ENCODE measurements at places on chromosomes 7 and 10.

DNA sequence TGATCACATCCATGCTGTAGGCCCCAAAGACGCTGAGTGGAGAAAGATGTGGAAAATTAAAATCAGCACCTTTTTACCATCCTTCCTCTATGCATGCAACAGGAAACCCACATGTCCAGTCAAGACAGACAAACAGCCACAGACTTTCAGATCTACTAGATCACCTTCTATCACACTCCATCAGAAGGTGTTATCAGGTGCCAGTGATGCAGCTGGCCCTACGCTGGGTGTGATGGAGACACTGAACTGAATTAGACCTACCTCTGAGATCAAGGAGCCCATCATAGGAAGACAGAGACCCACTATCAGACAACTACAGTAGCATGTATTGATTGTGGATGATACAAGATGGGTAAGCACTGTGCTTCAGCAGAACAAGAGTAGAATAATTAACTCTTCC is 15.5 kb downstream of the CYP3A4 start:
- DNase-seq, result no peak

- DNase-seq, result no peak
Observed at GRCh38 chr10:126670895-126671261, 385 bp upstream of the C10orf90 start.

DNA sequence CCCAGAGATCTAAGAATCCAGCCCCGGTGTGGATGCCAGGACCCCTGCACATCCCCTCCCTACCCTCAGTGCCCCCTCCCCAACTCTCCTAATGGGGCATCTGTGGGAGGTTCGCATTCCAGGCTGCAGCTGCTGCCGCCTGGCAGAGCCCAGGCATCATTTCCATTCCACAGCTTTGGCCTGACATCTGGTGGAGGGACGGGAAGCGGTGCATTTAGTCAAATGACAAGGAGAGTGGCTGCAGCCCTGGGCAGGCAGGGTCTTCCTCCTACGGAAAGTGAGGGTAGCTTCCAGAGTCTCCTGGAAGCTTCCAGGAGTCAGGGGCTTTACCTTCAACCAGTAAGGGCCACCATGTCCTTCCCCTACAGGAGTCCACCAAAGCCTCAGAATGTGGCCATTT is 30.8 kb downstream of the PRLHR start:
- peak; percentile 27 for DNase-seq

GRCh38 chr7:130919316-130920103 is 185.5 kb upstream of the KLF14 start:
- no peak for DNase-seq
